ENCODE measurements at places on chromosomes 7 and 10.

- no peak for DNase-seq
These were observed 186.1 kb downstream of the MLLT10 start for GRCh38 chr10:21720090-21720489.

DNA sequence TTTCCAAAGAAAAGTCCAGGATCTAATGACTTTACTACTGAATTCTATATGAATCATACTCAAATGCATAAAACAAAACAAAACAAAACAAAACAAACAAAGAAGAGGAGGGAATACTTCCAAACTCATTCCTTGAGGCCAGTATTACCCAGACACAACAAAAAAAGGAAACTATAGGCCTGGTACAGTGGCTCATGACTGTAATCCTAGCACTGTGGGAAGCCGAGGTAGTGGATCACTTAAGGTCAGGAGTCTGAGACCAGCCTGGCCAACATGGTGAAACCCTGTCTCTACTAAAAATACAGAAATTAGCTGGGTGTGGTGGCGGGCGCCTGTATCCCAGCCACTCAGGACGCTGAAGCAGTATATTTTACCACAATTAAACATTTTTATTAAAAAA is 114.6 kb downstream of the NRBF2 start:
- no peak for DNase-seq

- DNase-seq: peak; percentile 98
These were observed at the start of gene NCOA4 for GRCh38 chr10:46030091-46030937. Gene NCOA4, minus strand, starts transcription at chr10:46030623. Its CDS starts 13,943 bp downstream, at chr10:46016680.

DNA sequence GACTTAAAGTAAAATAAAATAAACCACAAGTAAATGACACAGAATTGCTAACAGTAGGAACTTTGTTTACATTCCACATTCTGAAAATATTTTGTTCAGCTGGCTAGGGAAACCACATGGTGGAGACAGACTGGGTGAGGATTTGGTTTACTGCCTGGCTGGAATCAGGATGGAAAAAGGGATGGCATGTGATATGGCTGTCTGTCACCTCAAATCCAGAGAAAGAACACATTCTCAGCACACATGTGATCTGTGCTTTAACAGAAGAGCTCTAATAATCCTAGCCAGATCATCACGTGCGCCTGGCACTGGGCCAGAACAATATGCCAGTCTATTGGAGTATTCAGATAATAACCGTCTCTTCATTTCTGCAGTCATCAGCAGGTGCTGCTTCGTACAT is 90.9 kb upstream of the PIP4K2A start:
- no peak for DNase-seq

- no peak for DNase-seq
These were observed at the start of gene ENTPD1 for GRCh38 chr10:95756041-95756761. Gene ENTPD1, plus strand, starts transcription at chr10:95756163. Its CDS starts 77 bp downstream, at chr10:95756240.

DNA sequence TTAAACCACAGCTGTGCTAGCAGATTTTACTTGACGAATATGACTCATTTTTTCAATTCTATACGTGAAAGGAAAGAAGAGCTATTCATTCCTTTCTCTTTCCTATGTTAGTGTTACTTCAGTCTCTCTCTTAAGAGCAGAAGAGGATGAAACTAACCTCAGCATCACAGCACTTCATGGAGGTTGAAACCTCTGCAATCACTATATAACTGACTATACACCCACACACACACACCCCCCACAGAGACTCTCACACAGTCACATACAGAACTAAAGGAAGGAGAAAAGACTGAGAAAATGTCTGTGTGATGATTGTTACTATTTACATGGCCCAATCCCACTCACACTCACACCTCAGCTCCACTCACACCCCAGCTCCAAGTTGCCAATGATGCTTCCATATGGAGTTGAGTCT is 104.2 kb downstream of the KIF20B start:
- DNase-seq: peak; percentile 90

DNA sequence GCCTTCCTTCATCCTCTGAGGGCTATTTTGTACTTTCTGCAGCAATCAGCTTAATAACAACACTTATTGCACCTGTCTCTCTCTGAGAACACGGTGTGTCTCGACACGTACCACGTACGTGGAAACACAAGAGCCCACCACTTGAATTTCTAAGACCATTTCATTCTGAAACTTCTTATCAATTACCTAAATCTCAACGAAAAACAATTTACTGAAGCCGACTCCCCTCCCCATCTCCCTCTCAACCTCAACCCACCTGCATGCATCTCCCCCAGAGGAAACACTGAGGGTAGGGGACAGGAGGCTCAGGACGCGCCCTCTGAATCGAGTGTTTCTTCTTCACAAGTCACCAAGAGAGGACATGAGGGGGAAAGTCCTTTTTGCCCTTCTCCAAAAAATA is 278.6 kb downstream of the USP6NL start:
- no peak for DNase-seq

DNA sequence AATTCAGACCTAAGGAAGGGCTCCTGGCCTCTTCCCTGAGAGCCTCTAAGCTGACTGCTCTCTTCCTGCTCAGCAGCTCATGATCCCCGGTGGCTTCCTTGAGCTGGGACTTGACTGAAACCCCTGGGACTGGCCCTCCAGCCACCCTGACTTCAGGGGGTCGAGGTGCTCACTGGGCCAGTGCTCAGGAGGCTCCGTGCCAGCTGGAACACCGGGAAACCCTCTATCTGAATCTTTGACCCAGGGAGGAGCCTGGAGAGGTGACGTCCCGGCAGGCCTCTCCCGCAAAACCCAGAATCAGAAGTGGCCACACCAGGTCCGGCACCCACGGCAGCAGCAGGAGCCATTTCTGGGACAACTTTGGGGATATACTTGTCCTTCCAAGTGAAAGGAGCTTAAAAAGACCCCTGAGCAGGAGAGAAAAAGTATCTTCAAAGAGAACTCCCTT is 110.7 kb downstream of the WDR37 start:
- DNase-seq: no peak

DNA sequence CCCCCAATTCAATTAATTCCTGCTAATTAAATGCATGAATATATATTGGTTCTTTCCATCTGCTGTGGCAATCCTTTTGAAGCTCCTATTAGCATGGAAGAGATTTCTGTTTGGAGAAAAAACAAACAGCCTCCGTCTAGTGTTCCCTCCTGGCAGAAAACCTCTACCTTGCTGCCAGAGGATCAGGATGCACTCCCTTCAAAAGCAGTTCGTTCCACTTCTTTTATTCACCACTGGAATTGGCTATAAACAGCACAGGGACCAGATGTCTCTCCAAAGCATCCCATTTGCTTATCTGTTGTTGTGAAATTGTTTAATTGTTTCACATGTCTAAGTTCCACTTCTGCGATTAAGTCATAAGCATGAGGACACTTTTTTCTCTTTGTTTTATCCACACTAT is 77.8 kb upstream of the PTN start:
- DNase-seq: no peak

Data from activated naive CD4-positive, alpha-beta T cell treated with anti-CD3 and anti-CD28 coated beads for 36 hours (primary cell).